T-helper 22 cell (primary cell): ENCODE measurements at places on chromosomes 1 and 21.

DNA sequence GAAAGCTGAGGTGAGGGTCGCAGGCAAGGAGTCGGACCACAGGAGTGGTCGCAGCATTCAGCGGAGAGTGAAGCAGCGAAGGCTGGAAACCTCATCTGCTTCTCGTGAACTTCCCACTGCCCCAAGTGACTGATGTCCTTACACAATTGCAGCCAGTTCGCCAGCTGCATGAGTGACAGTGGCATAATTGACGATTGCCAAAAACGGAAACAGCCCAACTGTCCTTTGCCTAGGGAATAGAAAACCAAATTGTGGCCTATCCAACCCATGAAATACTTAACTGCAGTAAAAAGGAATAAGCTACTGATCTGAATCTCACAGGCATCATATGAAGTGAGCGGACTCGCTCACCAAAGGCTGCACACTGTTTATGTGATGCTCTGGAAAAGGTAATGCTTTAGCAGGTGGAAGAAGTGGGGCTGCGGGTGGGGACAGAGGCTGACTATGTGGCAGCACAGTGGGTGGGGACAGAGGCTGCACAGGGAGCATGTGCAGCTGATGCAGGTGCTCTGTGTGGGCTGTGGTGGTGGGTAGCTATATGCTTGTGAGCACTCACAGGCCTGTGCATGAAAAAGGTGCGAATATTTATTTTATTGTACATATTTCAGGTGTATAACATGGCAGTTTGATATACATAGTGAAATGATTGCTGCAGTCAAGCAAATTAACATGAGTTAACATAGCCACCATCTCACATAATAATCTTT lies 4.2 kb upstream of the NLRP3 start:
- DNase-seq = no peak

DNA sequence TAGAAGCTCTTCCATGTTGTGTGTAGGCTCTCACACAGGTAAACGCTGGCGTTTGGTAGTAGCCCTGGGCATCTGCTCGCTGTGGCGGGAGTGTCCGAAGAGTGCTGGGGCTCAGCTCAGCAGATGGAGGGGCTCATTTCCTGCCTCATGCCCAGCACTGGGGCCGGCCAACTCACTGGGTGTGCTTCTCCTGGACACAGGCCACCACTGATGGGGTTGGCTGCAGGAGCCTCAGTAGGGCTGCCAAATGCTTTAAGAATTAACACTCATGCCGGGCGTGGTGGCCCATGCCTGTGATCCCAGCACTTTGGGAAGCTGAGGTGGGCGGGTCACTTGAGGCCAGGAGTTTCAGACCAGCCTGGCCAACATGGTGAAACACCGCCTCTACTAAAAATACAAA lies 20.9 kb downstream of the UQCRHL start:
- no peak for DNase-seq

DNA sequence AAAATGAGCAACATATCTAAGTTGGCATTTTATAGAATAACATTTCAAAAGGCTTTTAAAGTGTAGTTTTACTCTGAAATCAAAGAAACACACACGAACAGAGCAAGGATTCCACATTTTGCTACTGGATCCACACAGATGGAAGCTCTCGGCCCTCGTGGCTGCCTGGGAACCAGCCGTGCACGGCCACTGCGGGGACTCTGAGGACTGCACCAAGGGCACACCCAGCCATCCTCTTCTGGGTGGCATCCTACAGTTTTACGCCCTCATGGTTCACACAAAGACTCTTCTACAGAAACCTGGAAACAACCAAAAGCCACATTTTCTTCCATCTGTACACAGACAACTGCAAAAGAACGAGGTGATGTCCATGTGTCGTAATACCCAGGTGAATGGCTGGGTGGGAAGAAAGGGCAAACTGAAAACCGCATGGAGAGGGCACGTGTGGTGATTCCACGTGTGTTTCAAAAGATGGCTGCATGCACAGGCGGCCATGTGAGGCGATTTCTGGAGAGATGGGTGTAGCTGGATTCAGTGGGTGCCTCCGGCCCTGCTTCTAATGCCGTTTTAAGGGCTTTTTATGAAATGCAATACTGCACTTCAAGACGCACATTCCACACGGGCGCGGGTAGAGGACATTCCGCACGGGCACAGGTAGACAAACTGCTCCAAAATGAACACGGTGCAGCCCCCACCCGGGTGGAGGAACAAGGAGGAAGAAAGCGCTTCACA lies 8.1 kb downstream of the POFUT2 start:
- no peak for DNase-seq

DNA sequence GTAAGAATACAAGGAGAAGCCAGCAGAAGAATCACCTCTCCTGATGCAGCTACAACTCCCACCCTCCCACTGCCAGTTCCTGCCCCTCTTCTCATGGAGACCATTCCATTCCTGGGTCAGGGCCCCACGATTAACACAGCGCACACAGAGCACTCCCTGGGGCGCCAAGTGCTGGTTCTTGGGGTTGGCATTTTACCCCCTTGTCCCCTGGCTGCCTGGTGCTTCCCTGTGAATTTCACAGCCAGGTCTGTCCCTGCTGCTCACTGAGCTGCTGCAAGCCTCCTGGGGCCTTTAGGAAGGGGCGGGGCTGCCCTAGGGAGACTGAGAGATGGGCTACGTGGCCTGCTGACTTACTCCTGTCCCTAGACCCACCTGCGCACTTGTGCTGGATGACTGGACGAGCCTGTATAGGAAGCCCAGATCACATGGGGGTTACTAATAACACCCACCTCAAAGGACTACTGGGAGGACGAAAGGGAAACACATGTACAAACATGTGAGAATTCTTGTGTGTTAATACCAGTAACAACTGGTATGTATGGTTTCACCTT lies 4.8 kb downstream of the ZNF672 start:
- no peak for DNase-seq

DNA sequence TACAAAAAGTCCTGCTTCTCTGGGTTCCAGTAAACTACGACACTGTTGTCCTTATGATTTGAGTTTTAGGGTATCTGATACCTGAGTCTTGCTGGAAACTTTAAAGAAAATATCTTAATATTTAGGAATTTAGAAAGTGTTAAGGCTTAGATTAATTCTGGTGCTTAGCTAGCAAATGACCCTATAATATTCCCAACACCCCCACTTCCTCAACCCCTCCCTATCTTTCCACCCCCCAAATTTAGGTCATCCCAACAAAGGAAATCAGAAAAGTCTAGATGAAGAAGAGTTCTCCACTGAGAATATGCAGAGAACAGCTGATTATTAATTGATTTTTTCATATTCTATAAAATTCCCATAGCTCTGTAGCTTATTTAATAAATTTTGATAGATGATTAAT lies 11.7 kb downstream of the STX12 start:
- no peak for DNase-seq

- no peak for DNase-seq
These were observed 676.1 kb downstream of the PTPRU start for GRCh38 chr1:29912425-29912824.

- DNase-seq = no peak
These were observed 123.4 kb downstream of the SIK1 start for GRCh38 chr21:43303275-43304178.

DNA sequence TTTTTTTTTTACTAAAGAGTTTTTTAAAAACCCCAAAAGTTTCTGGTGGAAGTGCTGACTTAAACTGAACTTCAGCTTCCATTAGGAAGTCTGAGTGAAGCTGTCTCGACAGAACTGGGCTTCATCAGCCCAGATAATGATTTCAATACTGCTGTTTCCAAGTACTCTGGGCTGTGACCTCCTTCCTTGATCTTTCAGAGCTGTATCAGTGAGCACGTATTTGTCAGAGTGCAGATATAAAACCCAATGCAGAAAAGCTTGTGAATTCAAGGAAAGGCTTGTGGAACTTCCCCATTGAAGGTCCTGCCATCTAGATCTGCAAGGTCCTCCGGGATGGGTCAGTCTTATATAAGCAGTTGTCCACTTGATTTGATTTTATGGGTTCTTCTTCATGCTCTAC lies 50.1 kb upstream of the RGS21 start:
- no peak for DNase-seq

- DNase-seq = no peak
These were observed 194.2 kb upstream of the JUN start for GRCh38 chr1:58978096-58978495.

DNA sequence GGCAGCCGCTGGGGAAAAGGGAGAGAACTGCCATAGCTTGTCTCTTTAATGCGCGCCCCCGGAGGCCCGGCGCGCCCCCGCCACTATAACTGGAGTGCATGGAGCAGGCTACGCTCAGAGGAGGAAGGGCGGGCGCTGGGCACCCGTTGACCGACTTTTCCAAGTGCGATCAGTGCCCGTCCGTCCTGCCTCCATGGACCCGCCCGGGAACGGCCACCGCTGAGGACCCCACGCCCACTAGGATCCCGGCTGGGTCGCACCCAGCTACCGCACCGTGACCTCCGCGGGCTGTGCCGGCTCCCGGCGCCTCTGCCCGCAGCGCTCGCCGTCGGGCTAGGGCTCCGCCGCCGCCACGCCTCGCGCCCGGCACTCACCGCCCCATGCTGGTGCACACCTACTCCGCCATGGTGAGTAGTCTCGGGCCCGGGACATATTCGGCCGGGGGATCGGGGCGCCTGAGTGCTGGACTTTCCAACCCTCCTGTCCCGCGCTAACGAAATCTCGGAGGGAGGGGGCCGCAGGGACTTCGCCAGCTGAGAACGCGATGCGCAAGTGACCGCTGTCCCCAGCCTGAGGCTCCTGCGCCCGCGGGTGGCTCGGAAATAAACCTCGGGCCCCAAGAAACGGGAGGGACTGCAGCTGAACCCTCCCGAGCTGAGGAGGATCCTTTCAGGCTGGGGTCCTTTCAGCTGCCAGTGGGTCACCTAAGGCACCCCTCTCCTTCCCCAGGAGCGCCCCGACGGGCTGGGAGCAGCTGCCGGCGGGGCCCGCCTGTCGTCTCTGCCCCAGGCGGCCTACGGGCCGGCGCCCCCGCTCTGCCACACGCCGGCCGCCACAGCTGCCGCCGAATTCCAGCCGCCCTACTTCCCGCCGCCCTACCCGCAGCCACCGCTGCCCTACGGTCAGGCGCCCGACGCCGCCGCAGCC lies at the start of gene TFAP2E:
Gene TFAP2E, plus strand, starts transcription at position 117 of the 927 bp plus-strand sequence. Its CDS starts 264 bp downstream, at position 381.
- DNase-seq = no peak

DNA sequence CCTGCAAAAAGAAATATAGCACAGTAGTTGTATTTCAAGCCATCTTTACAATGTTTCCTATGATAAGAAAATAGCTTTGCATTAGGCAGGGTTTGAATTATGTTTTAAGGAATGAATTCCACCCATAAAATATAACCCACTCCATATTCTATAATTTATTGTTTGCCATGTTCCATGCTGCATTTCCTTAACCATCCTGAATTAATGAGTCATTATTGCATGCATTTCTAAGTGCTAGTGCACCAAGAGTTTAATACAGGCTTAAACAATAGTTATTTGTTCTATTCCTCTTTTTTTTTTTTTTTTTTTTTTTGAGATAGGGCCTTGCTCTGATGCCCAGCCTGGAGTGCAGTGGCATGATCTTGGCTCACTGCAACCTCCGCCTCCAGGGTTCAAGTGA lies 45.2 kb downstream of the MIGA1 start:
- DNase-seq = no peak

DNA sequence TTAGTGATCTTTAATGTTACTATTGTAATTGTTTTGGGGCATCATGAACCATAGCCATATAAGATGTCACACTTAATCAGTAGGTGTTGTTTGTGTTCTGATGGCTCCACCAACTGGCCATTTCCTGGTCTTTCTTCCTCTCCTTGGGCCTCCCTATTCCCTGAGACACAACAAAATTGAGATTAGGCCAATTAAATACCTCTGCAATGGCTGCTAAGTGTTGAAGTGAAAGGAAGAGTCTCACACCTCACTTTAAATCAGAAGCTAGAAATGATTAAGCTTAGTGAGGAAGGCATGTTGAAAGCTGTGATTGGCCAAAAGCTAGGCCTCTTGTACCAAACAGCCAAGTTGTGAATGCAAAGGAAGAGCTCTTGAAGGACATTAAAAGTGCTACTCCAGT lies 30.7 kb downstream of the PPP2R5A start:
- DNase-seq = no peak

- DNase-seq = no peak
These were observed 10.3 kb downstream of the RUNX1 start for GRCh38 chr21:35038772-35039319.

DNA sequence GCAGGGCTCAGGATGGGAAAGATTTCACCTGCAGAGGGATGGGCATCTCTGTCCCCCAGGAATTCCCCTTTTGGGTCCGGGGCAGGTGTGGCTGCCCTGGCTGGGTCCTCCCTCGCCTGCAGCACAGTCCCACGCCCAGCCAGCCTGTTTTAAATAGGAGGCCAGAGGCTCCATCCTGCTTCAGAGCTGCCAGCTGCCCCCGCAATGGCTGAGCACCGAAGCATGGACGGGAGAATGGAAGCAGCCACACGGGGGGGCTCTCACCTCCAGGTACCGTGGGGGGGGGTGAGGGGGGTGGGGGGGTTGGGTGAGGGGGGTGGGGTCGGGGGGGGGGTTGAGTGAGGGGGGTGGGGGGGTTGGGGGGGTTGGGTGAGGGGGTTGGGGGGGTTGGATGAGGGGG lies 3.6 kb downstream of the SCNN1D start:
- DNase-seq = no peak

- no peak for DNase-seq
These were observed 3.4 kb downstream of the MRPL20 start for GRCh38 chr1:1403653-1404052.

DNA sequence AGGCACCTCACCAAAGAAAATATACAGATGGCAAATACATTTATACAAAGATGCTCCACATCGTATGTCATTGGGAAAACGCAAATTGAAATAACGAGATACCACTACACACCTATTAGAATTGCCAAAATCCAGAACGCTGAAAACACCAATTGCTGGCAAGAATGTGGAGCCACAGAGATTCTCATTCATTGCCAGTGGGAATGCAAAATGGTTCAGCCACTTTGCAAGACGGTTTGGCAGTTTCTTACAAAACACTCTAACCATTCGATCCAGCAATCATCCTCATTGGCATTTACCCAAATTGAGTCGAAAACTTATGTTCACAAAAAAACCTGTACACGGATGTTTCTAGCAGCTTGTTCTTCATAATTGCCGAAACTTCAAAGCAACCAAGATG lies 223.3 kb upstream of the GREM2 start:
- DNase-seq = no peak

- DNase-seq = no peak
These were observed 21.7 kb downstream of the UMODL1 start for GRCh38 chr21:42092771-42093170.

GRCh38 chr1:35633547-35633946 lies 7.8 kb downstream of the PSMB2 start:
- no peak for DNase-seq

DNA sequence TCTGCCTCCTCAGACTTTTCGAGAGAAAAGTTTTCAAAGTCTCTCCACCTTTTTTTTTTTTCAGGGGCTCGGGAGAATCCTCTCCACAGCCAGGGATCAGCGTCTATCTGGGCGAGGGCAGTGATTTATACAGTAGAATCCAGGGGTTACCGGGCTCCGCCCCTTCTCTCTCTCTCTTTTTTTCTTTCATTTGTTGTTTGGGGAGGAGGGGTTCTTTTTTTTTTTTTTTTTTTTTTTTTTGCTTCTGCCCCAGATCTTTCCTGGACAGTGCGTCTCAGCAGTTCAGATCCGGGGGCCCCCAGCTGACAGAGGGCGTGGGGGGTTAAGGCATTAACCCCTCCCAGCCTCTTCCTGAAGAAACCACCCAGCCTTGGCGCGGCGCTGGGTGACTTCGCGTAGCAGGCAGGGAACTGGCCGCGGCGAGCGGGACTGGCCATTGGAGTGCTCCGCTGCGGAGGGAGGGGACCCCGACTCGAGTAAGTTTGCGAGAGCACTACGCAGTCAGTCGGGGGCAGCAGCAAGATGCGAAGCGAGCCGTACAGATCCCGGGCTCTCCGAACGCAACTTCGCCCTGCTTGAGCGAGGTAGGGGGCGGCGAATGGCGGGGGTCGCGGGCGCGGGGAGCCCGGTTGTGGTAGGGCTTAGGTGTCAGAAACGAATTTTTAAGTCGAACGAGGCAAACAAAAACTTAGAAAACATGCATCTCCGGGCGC lies at the start of gene S1PR1:
Gene S1PR1, plus strand, starts transcription at position 504 of the 713 bp plus-strand sequence. CDS start 1,966 bp downstream, outside the sequence.
- peak; percentile 73 for DNase-seq
